ENCODE measurements at places on chromosomes 7 and 10.

DNA sequence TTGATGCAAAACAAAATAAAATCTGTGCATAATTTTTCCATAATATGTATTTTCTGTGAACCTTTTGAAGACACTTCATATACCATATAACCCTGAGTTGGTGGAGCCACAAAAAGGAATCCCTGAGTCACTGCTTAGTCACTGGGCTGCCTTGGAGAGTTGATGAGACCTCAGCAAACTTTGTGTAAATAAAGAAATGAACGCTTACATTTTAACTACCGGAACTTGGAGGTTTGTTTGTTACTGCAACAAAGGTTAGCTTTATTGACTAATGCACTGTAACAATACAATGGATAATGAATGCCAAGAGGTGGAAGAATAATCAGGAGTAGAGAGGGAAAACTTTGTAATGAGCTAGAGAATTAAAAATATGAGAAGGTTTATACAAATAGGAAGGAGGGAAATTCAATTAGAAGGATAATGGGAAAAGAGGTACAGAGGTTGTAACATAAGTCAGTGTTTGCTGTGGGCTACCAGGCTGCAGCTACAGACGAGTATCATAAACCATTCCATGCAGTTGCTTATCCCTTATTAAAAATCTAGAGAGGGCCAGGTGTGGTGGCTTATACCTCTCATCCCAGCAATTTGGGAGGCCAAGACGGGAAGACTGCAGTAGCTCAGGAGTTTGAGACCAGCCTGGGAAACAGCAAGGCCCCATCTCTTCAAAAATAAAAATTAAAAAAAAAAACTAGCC is 1042.1 kb downstream of the TYW1 start:
- DNase-seq = no peak

GRCh38 chr7:157793087-157793353 is 456.2 kb downstream of the DNAJB6 start:
- DNase-seq = no peak

- no peak for DNase-seq
These were observed 299.3 kb downstream of the GRM8 start for GRCh38 chr7:126953461-126953860.

GRCh38 chr7:106064316-106064715 is 47.8 kb downstream of the SYPL1 start:
- DNase-seq = no peak

- DNase-seq = no peak
These were observed 1087.1 kb upstream of the LRRN3 start for GRCh38 chr7:110003827-110004226.

- no peak for DNase-seq
These were observed 81.3 kb downstream of the C10orf105 start for GRCh38 chr10:71638064-71638821.

Data from activated CD8-positive, alpha-beta memory T cell treated with anti-CD3 and anti-CD28 coated beads for 4 hours (primary cell).